MCF 10A (cell line): ENCODE measurements at places on chromosomes 1 and 21. TPM values are rescaled to one million over a fixed set of nuclear protein-coding genes. Genes with fewer than 3 reads are reported as not detected.

Gene DUSP23
- 119 and 178 TPM in 2 replicates for total RNA-seq

Gene DPYD
- 37.4 and 48.2 TPM in 2 replicates for total RNA-seq

Gene NHLH1
- 0.12 and 0.20 TPM in 2 replicates for total RNA-seq

Gene GJA8
- total RNA-seq, result not detected in 2 replicates

Gene LHX8
- total RNA-seq, result not detected in 2 replicates

Gene CR2
- total RNA-seq, result not detected in 2 replicates

Gene CACHD1
- total RNA-seq, result 2.9 and 3.9 TPM in 2 replicates

Gene SH2D5
- 14.0 and 14.6 TPM in 2 replicates for total RNA-seq

Gene ADAM30
- not detected in 2 replicates for total RNA-seq

Gene GOLT1A
- 11.5 and 12.7 TPM in 2 replicates for total RNA-seq

Gene NEXN
- 1.6 and 1.8 TPM in 2 replicates for total RNA-seq

Gene ST6GALNAC5
- total RNA-seq, result 2.1 and 3.3 TPM in 2 replicates

DNA sequence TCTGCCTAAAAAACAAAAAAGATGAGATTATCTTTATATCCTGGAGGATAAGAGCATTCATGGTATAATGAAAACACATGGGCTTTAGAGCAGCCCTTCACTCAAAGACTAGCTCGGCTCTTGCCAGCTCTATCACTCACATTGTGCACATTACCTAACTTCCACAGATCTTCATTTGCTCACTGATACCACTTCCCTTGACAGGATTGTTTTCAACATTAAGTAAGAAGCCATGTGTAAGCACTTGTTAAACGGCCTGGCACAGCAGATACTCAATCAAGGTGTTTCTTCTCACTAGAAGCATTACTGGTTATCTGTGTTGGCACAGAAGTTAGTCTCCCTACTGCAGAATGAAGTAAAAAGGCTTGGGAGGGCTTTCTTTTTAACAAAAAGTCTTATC is 18.7 kb downstream of the LPGAT1 start:
- DNase-seq, result no peak

GRCh38 chr1:150273311-150273710 is 721 bp downstream of the C1orf54 start:
- DNase-seq, result no peak

GRCh38 chr1:219058891-219059820 is 114.5 kb upstream of the LYPLAL1 start:
- DNase-seq, result no peak

GRCh38 chr1:59354709-59355337 is 57.9 kb downstream of the FGGY start:
- no peak for DNase-seq

- DNase-seq, result peak; percentile 87
Observed at GRCh38 chr1:215273838-215274516, 191.4 kb downstream of the KCNK2 start.

DNA sequence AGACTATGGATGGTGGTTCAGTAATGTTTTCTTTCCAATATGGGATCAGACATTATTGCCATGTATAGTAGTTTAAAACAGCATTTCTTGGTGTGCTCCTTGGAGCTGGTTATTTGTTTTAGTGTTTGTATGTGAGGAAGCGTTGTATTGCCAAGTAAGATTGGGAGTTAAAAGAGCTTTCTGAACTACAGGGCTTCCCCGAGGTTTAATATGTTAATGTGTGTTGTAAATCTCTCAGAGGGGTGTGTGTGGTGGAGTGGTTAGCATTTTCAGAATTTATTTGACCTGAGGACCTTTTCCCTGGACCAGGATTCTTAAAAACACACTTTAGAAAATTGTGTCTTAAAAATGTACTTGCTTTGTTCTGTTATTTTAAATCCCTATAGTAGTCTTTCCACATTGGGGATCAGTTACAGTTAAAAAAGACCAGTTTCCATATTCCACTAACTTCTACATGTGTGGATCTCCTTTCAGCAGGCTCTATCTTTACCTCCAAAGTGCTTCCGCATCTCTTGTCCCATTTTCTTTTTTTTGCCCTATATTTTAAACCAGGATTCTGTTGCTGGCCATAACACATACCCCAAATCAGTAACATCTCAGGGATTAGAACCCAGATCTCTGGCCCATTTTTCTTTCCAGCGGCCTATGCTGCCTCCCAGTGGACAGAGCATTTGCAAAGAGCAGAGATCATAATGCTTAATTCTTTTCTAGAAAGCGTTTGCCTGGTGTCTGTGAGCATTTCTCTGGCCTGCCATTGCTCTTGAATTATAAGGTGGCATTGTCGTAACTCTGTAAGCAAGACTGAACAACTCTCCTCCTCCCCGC is 58.6 kb downstream of the PBX1 start:
- DNase-seq, result peak; percentile 63

DNA sequence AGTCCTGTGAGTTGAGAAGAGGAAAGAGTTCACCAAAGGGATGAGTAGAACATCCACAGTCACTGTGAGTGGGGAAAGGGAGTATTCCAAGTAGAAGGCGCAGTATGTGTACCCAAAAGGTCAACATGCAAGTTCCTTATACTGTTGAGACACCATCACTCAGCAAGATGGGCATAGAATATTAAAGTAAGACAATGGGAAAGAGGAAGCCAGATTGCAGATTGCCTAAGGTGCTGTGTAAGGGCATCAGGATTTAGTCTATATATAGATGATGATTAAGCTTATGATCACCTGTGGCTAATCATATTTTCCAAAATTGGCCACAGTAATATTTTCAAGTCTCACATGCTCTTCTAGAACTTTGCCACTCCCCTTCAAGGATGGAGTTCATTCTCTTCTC is 120.1 kb upstream of the CAMK1G start:
- no peak for DNase-seq

GRCh38 chr1:83318366-83318765 is 680.6 kb downstream of the TTLL7 start:
- no peak for DNase-seq

- DNase-seq, result no peak
Observed at GRCh38 chr1:192729500-192729899, 79.3 kb upstream of the RGS2 start.

DNA sequence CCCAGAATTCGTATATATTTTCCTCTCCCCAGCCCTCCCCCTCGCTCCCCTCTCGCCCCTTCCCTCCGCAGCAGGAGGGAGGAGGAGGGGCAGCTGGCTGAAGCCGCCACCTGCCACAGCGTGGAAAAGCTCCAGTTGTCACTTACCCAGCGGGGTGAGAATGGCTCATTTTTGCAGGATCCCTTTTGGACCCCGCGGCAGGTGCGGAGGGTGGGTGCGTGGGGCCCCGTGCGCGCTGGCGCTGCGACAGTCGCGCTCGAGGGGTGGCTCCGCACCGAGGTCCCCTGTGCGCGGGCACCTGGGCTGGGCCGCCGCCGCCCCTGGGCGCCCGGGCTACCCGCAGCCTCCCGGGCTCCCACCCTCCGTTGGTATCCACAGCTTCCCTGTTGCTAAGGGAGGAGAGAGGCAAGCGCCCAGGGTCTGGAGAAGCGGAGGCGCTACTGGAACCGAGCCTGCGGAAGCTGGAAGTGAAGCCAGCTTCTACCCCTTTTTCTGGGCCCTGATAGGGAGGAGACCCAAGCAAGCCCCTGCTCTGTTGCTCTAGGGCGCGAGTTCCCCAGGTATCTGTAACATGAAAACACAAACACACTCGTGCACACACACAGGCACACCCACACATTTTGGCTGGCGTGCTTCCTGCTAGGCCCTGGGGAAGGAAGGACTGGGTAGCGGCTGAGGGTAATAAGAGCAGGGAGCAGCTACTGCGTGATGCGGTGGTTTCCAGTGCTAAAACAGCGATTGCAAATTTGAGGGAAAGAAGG is at the start of gene ERICH3:
Gene ERICH3, minus strand, starts transcription at position 442 of the 761 bp plus-strand sequence. Its CDS starts 273 bp downstream, at position 169.
- no peak for DNase-seq

DNA sequence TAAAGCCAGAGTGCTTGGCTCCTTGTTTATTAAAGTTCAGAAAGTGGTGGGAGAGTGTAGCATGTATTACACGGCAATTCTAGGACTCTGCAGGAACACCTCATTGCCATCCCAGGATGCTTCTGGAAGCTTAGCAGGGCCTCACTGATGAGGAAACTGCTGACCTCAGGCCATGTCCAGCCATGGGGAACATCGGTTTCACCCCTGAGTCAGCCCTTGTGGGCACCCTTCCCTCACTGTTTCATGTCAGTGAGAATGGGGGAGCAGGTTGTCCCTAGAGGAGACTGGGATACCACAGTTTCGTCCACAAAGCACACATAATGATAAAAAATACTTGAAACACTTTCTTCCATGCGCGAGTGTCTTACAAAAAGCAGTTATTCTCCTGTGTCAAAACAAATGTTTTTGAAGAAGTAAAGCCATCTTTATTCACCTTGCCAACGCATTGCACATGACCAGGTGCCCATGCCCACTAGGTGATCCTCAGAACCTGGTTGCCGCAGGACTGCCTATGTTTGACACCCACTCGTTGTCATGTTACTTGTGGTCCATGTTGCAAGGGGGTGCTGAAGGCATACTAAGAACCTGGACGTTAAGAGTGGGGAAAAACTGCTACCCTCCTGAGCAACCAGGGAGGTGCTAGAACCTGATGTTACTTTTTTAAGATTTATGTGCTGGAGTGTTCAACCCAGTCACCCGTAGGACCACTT is 41.2 kb upstream of the TTC22 start:
- no peak for DNase-seq

DNA sequence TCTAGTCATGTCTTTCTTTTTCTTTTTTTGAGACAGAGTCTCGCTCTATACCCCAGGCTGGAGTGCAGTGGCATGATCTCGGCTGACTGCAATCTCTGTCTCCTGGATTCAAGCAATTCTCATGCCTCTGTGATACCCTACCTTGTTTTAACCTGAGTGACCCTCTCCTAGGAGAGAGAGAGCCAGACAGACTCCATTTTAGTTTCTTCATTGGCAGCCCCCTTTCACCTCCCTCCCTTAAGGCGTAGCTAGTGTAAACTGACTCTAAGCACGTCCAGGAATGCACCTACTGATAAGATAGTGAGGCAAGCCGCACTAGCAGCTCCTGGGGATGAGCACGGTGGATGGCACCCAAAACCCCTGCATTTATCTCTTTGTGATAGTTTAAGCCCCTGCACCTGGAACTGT is 5.2 kb upstream of the PKNOX1 start:
- no peak for DNase-seq

DNA sequence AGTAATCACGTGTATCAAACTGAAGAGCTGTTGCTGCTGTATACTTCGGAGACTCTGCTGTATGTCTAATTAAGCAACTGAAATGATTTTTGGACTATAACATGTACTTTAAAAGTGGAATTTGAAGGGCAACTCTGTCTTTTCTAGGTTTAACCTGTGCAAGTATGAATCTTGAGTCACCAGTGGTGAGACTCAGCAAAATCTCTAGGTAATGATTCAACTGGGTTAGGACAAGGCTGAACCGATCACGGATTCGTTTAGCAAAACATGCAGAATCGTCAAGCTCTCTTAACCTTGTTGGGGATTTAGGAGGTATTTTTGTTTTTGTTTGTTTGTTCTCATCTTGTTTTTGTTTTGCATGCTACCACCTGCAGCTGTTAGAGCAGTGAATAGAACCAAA is 149.6 kb downstream of the CYYR1 start:
- DNase-seq, result no peak

DNA sequence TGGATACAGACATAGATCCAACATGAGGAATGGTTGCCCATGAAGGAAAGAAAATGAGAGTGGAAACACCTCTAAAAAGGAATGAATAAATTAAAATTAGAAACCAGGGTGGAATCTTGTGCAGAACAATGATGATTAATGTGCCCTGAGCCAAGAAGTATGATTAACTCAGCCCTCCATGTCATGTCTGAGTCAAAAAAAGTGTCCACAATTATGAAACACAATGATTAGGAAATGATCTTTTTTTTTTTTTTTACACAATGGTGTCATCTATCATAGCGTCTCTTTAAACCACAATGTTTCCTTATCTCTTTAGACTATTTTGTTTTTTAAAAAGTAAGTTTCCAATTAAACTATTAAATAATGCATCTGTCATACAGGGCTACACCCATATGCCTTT is 78.9 kb upstream of the RAB4A start:
- DNase-seq, result peak; percentile 94

DNA sequence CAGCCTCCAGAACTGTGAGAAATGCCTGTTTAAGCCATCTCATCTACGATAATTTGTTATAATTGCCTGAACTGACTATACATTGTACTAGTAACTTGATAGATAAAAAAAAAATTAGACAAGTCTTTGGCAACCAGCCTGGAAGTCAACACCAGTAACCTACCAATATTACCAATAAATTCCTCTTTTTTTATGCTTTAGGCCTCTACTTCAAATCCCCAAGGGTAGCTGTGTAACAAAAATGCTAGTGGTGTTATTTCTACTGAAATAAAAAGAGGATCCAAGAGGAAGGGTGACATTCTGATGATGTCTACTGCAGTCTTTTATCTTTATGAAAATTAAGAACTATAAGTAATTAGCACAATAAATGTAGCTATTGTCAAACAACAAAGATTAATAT is 151.7 kb upstream of the SAMSN1 start:
- no peak for DNase-seq

DNA sequence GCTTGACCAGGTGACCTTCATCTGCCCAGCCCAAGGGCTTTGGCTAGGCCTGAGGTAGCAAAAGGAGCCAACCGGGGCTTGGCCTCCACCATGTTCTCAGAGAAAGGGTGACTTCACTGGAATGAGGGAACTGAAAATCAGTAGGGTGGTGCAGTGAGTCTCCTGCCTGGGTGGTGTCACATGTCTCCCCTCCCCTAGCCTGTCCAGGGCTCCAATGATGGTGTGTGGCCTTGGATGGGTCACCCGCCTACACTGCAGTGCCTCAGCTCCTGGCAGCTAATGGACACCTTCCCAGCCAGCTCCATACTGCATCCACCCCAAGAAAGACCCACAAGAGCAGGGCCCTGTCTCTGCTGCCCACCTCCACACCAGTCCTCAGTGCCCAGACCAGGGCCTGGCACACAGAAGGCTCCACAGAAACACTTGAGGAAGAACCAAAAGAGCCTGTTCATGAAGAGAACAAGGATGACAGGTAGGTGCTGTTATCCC is 678.7 kb downstream of the MATN1 start:
- DNase-seq, result no peak

- DNase-seq, result no peak
Observed at GRCh38 chr1:224378855-224379631, 22.4 kb downstream of the CNIH4 start.

DNA sequence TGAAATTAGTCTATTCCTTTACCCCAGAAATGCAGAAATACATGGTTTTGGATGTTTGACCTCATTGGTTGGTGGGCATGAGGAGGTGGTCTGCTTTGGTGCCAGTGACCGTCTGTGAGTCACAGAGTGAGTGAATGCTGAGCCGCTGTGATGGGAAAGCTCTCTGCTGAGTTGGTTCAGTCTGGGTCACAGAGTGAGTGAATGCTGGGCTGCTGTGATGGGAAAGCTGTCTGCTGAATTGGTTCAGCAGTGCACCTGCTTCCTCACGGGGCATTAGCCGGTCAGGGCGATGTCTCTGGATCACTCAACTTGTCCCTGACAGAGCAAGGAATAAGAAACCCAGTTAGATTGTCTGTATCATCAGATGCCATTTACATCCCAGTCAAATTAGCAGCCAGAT is 40.8 kb downstream of the ADARB1 start:
- DNase-seq, result no peak

DNA sequence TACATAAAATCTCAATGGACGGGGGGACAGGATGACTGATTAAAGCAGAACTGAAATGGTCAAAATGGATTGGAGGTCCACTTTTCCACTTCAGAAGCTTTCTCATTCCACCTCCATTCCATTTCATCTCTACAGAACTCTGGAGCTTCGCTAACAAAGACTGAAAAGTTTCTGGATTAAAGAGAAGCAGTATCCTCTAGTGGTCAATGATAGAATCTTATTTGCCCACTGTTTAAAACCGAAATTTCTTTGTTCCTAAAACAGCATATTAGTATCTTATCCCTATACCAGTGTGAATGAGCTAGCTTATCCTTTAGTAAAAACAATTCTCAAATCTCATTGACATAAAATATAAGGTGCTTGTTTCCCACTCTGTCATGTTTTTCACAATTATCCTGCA is 890.6 kb downstream of the KCNT2 start:
- DNase-seq, result peak; percentile 32

GRCh38 chr1:78468521-78468920 is 22.3 kb upstream of the PTGFR start:
- no peak for DNase-seq
